ENCODE measurements at places on chromosomes 11 and 22.

GRCh38 chr11:75855206-75855605 lies 40.2 kb downstream of the UVRAG start:
- DNase-seq: no peak

- no peak for DNase-seq
Measured at GRCh38 chr11:112525270-112525669, 264.6 kb upstream of the PLET1 start.

GRCh38 chr22:45254789-45255278 lies 14.1 kb upstream of the KIAA0930 start:
- DNase-seq: peak; percentile 31

GRCh38 chr11:125929445-125930075 lies 16.3 kb upstream of the VSIG10L2 start:
- no peak for DNase-seq

DNA sequence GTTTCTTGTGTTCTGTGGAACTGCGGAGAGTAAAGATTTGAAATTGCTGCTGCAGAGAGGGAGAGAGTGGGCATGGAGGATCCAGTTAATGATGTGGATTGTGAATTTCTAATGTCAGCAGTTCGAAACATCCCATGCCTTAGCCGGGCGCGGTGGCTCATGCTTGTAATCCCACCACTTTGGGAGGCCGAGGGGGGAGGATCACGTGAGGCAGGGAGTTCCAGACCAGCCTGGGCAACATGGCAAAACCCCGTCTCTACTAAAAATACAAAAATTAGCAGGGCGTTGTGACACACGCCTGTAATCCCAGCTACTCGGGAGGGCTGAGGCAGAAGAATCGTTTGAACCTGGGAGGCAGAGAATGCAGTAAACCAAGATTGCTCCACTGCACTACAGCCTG lies 1.1 kb upstream of the CAVIN3 start:
- no peak for DNase-seq

Data from stimulated activated CD4-positive, alpha-beta T cell treated with anti-CD3 and anti-CD28 coated beads, Interleukin-2, amount 100 ng/mL, for 48 hours (primary cell).